ENCODE measurements at places on chromosomes 4 and X. TPM values are rescaled to one million over a fixed set of nuclear protein-coding genes. Genes with fewer than 3 reads are reported as not detected.

SMR3B gene
- 8.9 TPM for total RNA-seq

CPZ gene
- total RNA-seq = 80.4 TPM

NMU gene
- not detected for total RNA-seq

CENPVL2 gene
- not detected for total RNA-seq

TMSB15C gene
- 5.3 TPM for total RNA-seq

CT83 gene
- not detected for total RNA-seq

CFI gene
- total RNA-seq = 13.0 TPM

TMEM150C gene
- total RNA-seq = 4.3 TPM

RPS6KA3 gene
- 56.3 TPM for total RNA-seq

ZIC3 gene
- 0.72 TPM for total RNA-seq

GPR173 gene
- not detected for total RNA-seq

GPR82 gene
- total RNA-seq = 0.72 TPM

WDR17 gene
- total RNA-seq = 7.2 TPM

GAGE1 gene
- total RNA-seq = 1.4 TPM

ANOS1 gene
- total RNA-seq = 15.9 TPM

FMR1NB gene
- not detected for total RNA-seq

ASB12 gene
- 1.9 TPM for total RNA-seq

SSX4B gene
- total RNA-seq = not detected

AVPR2 gene
- total RNA-seq = 3.1 TPM

RBMXL3 gene
- total RNA-seq = 1.4 TPM

CCDC120 gene
- total RNA-seq = 1.7 TPM

XK gene
- 7.7 TPM for total RNA-seq

GABRA4 gene
- 5.3 TPM for total RNA-seq

DCAF12L1 gene
- 0.24 TPM for total RNA-seq

APELA gene
- 2.2 TPM for total RNA-seq

PAGE2 gene
- total RNA-seq = not detected

HTN1 gene
- total RNA-seq = 4.1 TPM

CD99L2 gene
- total RNA-seq = 33.2 TPM

REELD1 gene
- not detected for total RNA-seq

PRKG2 gene
- total RNA-seq = 0.96 TPM

CT45A2 gene
- total RNA-seq = not detected

NALF2 gene
- total RNA-seq = 0.24 TPM

NUDT10 gene
- 4.1 TPM for total RNA-seq

FAAH2 gene
- 2.9 TPM for total RNA-seq

NDST3 gene
- 6.5 TPM for total RNA-seq

CCDC160 gene
- total RNA-seq = not detected

ABCG2 gene
- 9.1 TPM for total RNA-seq

CYTL1 gene
- total RNA-seq = 4.8 TPM

TMPRSS11B gene
- total RNA-seq = 6.7 TPM

TBX22 gene
- total RNA-seq = 2.4 TPM

TBC1D8B gene
- 21.7 TPM for total RNA-seq

ASB11 gene
- not detected for total RNA-seq

P2RY4 gene
- 0.48 TPM for total RNA-seq

SSX3 gene
- total RNA-seq = not detected

MAGEA12 gene
- not detected for total RNA-seq

BEND2 gene
- total RNA-seq = 1.9 TPM

FAM47B gene
- not detected for total RNA-seq

FGFBP2 gene
- total RNA-seq = 6.3 TPM

CHRDL1 gene
- 10.1 TPM for total RNA-seq

HPGDS gene
- 18.3 TPM for total RNA-seq

KLKB1 gene
- not detected for total RNA-seq

IL13RA1 gene
- total RNA-seq = 33.2 TPM

Measured in umbilical cord (tissue), 2 donors.